ENCODE measurements at places on chromosomes 11 and 22.

DNA sequence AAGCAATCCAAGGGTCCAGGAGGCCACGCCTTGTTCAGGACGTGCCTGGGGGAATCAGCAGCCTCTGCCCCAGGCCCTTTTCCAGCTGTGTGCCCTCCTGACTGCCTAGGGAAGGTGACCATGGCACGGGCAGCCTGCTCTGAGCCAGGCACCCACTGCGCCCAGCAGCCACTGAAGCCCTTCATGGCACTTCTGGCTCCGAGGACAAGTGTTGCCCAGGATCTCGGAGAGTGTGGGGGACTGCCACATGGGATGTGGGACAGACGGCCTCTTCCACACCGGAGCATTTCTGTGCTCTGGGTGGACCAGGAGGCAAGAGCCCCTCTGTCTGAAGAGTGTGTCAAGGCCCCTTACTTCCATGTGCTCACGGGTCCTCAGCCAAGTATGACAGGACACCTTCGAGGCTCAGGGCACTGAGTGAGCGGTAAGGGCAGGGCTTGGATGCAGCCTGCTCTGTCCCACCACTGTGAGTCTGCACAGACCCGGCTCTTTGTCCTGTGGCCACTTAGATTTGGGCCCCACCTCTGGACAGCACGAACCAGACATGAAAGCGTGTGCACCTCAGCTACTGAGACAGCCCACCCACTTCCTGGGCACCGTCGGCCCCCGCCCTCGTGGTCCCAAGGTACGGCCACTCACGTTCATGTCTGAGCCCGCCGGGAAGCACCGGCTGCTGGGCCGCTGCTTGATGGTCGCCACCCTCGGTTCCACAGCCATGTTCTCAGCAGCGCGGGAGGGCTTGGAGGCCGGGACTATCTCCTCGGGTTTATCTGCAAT, 93.6 kb downstream of the CTTN start:
- DNase-seq = no peak

- DNase-seq = no peak
Measured at GRCh38 chr11:100712583-100712982, 25.5 kb downstream of the ARHGAP42 start.

DNA sequence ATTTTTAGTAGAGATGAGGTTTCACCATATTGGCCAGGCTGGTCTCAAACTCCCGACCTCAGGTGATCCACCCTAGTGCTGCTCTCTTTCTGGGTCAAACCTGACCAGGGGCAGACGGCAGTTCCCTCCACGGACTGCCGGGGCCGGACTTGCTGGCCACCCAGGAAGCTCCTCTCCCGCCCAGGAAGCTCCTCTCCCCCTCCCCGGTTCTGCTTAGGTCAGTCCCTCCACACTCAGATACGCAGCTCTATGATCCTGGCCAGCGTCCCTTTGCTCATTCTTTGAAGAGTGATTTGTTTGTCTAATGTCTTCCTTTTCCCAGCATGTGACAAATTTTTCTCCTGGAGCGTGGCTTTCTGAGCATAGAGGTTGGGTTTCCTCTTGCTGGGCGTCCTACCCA, 125.3 kb upstream of the B3GAT1 start:
- no peak for DNase-seq

DNA sequence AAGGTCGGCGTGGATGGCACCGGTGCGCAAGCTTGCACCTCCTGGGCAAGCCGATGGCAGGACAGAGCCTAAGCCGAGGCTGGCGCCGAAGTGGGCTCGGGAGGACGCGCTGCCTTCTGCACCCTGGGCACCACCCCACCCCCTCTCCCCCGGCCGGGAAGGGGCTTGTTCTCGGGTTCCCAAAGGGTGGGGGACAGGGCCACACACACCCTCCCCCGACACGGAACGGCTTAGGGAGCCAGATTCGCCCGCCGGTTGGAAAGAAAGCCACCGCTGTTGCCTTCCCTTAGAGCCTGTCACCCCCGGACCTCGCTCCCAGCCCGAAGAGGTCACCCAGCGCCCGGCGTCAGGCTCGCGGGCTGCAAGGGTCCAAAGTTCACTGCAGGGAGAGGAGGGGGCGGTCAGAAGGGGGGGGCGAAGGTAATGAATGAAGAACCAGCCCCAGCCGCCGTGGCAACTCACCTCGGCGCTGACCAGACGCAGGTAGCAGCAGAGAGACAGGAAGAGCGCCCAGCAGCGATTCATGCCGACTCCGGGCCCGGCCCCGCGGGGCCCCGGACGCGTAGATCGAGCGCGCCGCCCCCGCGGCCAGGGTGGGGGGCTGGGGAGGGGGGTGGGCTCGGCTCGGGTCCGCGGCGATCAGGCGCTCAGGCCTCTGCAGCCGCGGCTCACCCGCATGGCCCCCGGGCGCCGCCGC, 1.2 kb downstream of the PDGFB start:
- no peak for DNase-seq

GRCh38 chr11:112085822-112086421, 634 bp downstream of the TIMM8B start:
- no peak for DNase-seq
